ENCODE measurements at places on chromosomes 16 and 17. TPM values are rescaled to one million over a fixed set of nuclear protein-coding genes. Genes with fewer than 3 reads are reported as not detected.

DNA sequence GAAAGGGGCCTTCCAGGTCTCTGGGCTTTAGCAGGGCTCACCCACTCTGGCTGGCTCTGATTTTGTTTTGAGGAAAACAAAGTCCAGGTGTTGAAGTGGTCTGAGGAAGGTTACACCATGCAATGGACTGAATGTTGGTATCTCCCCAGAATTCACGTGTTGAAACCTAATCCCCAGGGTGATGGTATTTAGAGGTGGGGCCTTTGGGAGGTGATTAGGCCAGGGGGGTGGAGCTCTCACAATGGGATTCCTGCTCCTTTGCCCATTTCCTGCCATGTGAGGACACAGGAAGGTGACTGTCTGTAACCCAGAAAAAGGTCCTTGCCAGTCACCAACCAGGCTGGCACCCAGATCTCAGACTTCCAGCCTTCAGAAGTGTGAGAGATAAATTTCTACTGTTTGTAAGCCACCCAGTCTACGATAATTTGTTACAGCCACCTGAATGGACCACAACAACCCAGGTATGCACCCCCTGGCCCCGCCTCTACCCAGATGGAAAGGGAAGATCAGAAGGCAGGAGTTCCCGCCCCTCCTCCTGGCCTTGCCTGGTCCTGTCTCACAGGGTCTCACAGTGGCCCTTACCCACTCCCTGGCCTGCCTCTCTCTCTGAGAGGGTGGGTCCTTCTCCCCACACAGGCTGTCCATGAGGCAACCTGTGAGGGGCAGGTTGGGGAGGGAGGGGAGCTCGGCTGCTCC lies 32.0 kb downstream of the LRRC75A start:
- H3K4me1 ChIP-seq, result peaks cover 18% of the 10 kb centered on the region
- DNase-seq, result no peak
- H3K27me3 ChIP-seq, result no peaks in the 10 kb centered on the region
- no peak overlapping the region for H3K27ac ChIP-seq
- no peaks in the 10 kb centered on the region for H3K36me3 ChIP-seq

DNA sequence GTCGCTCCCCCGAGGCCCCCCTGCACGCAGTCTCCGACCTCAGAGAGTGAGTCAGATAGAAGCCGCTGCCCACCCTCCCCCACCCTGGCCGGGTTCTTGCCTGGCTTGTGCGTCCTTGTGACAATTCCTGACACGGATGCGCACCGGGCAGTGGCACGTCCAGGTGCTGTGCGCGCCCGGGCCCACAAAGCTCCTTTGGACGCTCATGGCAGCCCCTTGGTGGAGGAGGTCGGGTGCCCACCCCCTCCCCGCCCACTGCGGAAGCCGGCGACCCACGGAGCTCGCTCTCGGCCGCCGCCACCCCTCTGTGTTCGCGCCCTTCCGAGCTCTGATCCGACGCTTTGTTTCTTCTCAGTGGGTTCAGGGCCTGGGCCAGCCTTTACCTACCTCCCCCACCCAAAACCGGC lies 662 bp upstream of the TUBB3 start:
- H3K27ac ChIP-seq, result peak overlapping the region; percentile 82
- no peaks in the 10 kb centered on the region for H3K36me3 ChIP-seq
- peaks cover 21% of the 10 kb centered on the region for H3K27me3 ChIP-seq
- peak; percentile 55 for DNase-seq
- peak overlapping the region; percentile 35 for H3K4me3 ChIP-seq
- peaks cover 14% of the 10 kb centered on the region for H3K4me1 ChIP-seq

DNA sequence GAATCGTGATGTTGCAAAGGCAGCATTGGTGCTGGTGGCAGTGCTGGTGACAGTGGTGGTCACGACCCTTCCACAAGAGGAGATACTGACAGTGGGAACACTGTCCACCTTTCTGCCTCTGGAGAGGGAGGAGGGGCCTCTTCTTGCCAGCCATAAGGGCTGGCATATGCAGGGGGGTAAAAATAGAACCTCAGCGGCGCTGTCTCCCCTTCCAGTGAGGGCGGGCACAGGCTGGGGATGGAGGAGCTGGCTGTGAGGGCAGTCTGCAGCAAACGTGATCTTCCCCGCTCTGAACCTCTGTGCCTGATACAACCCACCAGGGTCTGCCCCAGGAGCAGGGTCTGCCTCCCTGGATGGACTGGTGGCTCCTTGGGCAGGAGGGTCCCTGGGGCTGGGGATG lies 3.4 kb downstream of the RAP1GAP2 start:
- no peak for DNase-seq
- H3K36me3 ChIP-seq, result no peaks in the 10 kb centered on the region
- no peaks in the 10 kb centered on the region for H3K4me1 ChIP-seq
- no peak overlapping the region for H3K4me3 ChIP-seq

DNA sequence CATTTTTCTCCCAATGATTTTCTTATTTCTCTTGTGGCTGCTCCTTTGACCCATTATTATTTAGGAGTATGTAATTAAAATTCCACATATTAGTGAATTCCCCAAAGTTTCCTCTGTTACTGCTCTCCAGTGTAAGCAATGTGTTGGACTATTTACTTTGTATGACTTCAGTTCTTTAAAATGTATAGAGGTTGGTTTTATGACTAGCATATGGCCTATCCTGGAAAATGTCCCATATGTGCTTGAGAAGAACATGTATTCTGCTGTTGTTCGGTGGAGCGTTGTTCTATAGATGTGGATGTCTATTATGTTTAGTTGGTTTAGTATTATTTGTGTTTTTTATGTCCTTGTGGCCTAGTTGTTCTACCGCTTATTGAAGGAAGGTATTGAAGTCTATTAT lies 6.0 kb upstream of the NT5M start:
- H3K36me3 ChIP-seq, result no peaks in the 10 kb centered on the region
- no peak overlapping the region for H3K4me3 ChIP-seq
- H3K27me3 ChIP-seq, result no peaks in the 10 kb centered on the region
- peaks cover 9% of the 10 kb centered on the region for H3K4me1 ChIP-seq

DNA sequence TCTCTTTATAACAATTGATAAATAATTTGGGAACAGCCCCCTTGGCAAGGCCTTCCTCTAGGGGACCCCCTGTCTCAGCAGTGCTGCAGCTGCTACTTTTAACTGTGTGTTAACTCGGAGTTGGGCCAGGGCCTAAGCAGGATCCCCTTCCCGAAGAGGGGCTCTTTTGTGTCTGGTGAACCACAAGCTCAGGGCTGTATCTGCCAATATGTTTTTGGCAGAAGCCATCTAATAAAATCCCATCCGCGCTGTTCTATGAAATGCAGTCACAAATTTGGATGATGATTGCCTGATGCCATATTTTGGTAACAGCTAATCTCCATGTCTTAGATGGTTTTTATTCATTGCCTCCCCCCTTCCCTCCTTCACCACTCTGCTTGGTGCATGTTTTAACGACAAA lies 267.7 kb downstream of the FTO start:
- no peak overlapping the region for H3K4me3 ChIP-seq
- no peaks in the 10 kb centered on the region for H3K27me3 ChIP-seq
- H3K36me3 ChIP-seq, result no peaks in the 10 kb centered on the region
- DNase-seq, result no peak
- no peak overlapping the region for H3K27ac ChIP-seq

DNA sequence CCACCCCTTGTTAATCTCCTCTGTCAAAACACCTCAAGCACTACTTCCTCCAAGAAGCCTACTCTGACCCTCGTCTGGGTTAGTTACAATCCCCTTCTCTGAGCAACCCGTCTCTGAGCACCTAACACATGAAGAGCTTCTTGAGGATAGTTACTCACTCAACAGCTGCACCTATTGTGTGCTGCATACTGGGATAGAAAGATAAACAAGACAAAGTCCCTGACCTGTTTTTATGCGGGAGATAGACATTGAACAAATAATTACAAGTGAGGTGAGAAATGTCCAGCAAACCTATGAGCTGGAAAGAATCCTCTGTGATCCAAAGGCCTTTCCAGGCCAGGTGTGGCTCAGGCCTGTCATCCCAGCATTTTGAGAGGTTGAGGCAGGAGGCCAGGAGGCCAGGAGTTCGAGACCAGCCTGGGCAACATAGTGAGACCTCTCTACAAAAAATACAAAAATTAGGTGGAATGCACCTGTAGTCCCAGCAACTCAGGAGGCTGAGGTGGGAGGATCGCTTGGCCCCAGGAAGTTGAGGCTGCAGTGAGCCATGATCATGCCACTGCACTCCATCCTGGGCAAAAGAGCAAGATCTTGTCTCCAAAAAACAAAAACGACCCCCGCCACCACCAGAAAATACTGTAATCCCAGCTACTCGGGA lies 5.5 kb upstream of the ZNF771 start:
- no peak overlapping the region for H3K4me3 ChIP-seq
- no peaks in the 10 kb centered on the region for H3K27me3 ChIP-seq
- DNase-seq, result no peak
- no peak overlapping the region for H3K27ac ChIP-seq
- peaks cover 10% of the 10 kb centered on the region for H3K36me3 ChIP-seq

CAVIN1 gene
- 176 TPM for total RNA-seq

ABCC12 gene
- total RNA-seq, result not detected

NR1D1 gene
- total RNA-seq, result 4.1 TPM

C17orf113 gene
- total RNA-seq, result 2.3 TPM
